ENCODE measurements at places on chromosomes 1 and 21.

DNA sequence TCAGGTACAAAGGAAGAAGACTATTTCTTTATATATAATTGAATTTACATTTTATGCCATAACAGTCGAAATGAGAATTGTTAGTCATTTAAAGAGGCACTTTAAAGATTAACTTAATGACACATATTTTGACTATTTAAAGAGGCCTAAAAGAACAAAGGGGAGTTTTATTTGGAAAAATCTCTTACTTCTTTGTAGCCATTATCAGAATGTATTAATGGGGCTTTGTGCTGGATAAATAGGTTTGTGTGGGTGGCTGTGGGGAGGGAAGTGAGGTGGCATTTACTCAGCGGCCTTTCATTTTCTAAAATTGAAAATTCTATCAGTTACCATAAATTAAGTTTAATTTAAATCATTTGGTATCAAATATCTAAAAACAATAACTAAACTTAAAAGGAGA is 462.2 kb upstream of the CXADR start:
- DNase-seq = no peak

- no peak for DNase-seq
Measured at GRCh38 chr1:3219005-3219790, 150.2 kb downstream of the PRDM16 start.

- no peak for DNase-seq
Measured at GRCh38 chr1:232291681-232292080, 338.3 kb downstream of the SIPA1L2 start.

GRCh38 chr1:64111787-64112186 is 91.6 kb upstream of the UBE2U start:
- DNase-seq = no peak

GRCh38 chr1:225508538-225509375 is 80.9 kb upstream of the LBR start:
- DNase-seq = no peak

DNA sequence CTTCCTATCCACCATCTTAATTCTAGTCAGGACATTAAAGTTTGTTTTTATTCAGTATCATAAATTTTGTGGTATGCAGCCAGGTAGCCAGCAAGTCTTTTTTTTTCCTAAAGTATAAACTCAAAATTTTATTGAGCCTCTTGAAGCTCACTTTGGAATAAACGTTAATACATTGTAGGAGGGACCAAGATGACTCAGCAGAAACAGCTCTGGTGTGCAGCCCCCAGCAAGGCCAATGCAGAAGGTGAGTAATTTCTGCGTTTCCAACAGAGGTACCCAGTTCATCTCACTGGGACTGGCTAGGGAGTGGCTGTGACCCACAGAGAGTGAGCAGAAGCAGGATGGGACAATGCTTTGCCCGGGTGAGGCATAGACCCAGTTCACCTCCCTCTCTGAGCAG is 9.7 kb upstream of the OR2M3 start:
- no peak for DNase-seq

GRCh38 chr1:211742889-211743529 is 67.6 kb upstream of the NEK2 start:
- no peak for DNase-seq

GRCh38 chr1:21051177-21051825 is 125.4 kb downstream of the EIF4G3 start:
- no peak for DNase-seq

DNA sequence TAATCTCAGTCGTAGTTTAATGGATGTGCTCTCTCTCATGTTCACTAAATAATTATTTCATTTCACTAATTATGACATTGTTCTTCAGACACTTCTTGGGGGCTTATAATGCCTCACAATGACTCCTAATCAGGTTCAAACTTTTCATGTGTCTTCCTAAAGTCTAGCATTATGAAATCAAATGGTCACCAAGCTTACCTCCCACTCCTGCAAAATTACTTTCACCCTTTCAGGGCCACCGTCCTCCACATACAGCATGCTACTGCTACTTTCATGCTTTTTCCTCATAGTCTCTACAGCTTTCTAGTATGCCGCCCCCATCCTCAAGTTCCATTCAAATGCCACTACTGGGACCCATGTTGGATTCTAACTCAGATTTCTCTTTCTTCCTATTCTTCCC is 59.8 kb upstream of the C1orf53 start:
- DNase-seq = no peak

- DNase-seq = no peak
Measured at GRCh38 chr1:205449750-205450443, 5.9 kb downstream of the BLACAT1 start.

Measured in activated naive CD4-positive, alpha-beta T cell treated with anti-CD3 and anti-CD28 coated beads, Interleukin-2, amount 50 U/mL, for 72 hours (primary cell).